Left colon (tissue), 2 donors: ENCODE measurements at places on chromosomes 16 and 17. TPM values are rescaled to one million over a fixed set of nuclear protein-coding genes. Genes with fewer than 3 reads are reported as not detected.

MGRN1 gene
- total RNA-seq = 84.6 TPM

DOC2A gene
- 9.2 TPM for total RNA-seq

EPOP gene
- total RNA-seq = 0.22 TPM

SERPINF2 gene
- 1.4 TPM for total RNA-seq

DUSP3 gene
- total RNA-seq = 85.2 TPM

CD300LB gene
- 0.12 TPM for total RNA-seq

- DNase-seq = no peak
These were observed 63.0 kb downstream of the TMEM100 start for GRCh38 chr17:55659661-55660060.

DNA sequence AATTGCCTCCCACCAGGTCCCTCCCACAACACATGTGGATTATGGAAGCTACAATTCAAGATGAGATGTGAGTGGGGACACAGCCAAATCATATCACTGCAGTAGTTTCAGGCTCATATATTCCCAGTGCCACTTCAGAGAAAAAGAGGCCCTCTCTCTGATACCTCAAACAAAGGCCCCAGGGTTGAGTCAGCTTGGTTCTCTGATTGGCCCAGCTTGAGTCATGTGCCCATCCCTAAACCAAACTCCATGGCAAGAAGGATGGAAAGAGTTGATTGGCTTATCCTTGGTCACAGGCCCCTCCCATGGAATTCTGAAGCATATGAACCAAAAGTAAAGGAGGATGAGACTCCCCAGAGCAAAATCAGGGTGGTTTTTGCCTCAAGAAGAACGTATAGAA, 75.9 kb upstream of the IRX6 start:
- DNase-seq = no peak

DNA sequence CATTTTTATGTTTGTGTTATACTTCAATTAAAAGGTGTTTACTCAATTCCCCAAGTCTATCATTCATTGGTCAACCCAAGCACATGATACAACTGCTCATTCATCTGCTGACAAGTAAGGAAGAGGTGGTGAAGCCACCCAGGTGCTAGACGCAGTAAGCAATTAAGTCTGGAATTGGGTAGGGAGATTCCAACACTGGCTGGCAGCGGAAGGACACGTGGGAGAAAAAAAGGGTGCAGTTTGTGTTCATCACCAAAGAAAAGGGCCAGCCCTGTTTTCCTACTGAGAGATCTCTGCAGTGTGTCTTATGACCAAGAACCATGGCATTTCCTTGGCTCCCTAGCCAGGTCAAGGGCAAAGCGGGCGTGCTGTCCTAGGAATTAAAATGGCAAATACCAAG, 11.8 kb upstream of the ZNF23 start:
- no peak for DNase-seq

DNA sequence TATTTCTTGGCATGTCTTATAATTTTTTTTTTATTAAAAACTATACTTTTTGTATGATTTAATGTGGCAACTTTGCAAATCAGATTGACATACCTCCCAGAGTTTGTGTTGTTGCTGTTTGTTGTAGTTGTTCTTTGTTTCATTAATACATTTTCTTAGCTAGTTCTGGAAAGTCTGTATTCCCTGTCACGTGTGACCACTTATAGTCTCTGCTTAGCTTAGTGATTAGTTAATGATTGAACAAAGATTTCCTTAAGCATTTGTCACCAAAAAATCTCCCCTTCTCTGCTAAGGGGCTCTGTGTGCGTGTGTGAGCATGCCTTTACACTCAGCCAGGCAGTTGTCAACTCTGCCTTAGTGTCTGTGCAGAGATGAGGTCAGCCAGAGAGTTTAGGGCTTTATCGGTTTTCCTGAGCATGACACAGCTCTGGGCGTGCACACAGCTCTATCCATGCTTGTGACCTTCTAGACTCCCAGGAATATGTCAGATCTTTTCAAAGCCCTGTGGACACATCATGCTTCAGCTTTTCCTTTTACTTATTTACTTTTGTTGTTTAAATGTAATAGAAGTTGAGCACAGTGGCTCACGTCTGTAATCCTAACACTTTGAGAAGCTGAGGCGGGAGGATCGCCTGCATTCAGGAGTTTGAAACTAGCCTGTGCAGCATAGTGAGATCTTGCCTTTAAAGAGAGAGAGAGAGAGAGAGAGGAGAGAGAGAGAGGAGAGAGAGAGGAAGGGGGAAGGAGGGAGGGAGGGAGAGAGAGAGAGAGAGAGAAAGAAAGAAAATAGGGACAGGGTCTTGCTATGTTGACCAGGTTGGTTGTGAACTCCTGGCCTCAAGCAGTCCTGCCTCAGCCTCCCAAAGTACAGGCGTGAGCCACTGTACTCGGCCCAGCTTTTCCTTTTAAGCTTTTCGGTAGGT, 21.9 kb downstream of the DNAI2 start:
- DNase-seq = no peak

- DNase-seq = no peak
These were observed 20.7 kb downstream of the TXNDC11 start for GRCh38 chr16:11721781-11722467.

GRCh38 chr17:79341222-79341780, 266.7 kb downstream of the ENGASE start:
- no peak for DNase-seq

DNA sequence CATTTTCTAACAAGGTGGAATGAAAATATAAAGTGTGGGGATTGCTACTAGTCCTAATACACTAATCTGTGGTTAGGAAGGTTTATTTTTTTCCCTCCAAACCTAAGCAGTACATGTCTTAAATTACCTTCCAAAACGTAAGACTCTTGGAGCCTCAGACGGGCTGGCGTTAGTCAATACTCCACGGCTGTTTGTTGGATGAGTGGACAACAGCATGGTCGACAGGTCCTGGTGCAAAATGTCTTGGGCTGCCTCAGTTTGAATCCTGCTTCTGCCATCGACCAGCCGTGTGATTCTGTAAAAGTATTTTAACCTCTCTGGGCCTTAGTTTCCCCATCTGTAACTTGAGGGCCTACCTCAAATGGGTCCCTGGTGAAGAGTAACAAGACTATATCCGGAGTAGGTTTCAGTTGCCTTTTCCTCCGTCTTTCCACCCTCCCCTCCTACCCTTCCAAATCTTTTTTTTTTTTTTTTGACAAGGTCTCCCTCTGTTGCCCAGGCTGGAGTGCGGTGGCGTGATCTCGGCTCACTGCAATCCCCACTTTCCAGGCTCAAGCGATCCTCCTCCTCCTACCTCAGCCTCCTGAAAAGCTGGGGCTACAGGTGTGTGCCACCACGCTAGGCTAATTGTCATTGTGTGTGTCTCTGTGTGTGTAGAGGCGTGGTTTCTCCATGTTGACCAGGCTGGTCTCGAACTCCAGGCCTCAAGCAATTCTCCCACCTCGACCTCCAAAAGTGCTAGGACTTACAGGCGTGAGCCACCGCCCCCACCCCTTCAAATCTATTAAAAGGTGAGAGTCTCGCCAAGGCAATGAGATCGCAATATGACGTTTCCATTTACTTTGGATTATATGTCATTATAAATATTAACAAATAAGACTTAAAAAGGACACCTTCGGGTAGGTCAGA, 5.8 kb downstream of the SCGB1C2 start:
- DNase-seq = peak; percentile 14

GRCh38 chr17:48148854-48149786, 41.6 kb downstream of the SNX11 start:
- DNase-seq = no peak

- no peak for DNase-seq
These were observed 920.2 kb upstream of the SOX9 start for GRCh38 chr17:71200597-71200996.

DNA sequence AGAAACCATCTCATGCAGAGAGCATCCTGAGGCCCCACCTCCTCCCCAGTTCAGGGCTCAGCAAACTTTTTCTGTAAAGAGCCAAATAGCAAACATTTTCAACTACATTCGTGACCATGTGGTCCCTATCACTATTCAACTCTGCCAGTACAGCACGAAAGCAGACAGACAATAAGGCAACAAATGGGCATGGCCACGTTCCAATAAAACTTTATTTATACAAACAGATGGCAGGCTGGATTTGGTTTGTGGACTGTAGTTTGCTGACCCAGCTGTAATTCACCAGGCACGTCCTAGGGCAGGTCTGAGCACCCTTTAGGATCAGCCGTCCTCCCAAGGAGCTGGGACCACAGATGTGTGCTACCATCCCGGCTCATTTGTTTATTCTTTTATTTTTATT, 27.1 kb upstream of the GPRC5C start:
- no peak for DNase-seq
